ENCODE measurements at places on chromosomes 12 and 14. TPM values are rescaled to one million over a fixed set of nuclear protein-coding genes. Genes with fewer than 3 reads are reported as not detected.

- no peak for DNase-seq
Measured at GRCh38 chr14:84217066-84217465, 1312.9 kb upstream of the FLRT2 start.

GRCh38 chr12:91920276-91920675, 225.4 kb downstream of the BTG1 start:
- DNase-seq: peak; percentile 26

DNA sequence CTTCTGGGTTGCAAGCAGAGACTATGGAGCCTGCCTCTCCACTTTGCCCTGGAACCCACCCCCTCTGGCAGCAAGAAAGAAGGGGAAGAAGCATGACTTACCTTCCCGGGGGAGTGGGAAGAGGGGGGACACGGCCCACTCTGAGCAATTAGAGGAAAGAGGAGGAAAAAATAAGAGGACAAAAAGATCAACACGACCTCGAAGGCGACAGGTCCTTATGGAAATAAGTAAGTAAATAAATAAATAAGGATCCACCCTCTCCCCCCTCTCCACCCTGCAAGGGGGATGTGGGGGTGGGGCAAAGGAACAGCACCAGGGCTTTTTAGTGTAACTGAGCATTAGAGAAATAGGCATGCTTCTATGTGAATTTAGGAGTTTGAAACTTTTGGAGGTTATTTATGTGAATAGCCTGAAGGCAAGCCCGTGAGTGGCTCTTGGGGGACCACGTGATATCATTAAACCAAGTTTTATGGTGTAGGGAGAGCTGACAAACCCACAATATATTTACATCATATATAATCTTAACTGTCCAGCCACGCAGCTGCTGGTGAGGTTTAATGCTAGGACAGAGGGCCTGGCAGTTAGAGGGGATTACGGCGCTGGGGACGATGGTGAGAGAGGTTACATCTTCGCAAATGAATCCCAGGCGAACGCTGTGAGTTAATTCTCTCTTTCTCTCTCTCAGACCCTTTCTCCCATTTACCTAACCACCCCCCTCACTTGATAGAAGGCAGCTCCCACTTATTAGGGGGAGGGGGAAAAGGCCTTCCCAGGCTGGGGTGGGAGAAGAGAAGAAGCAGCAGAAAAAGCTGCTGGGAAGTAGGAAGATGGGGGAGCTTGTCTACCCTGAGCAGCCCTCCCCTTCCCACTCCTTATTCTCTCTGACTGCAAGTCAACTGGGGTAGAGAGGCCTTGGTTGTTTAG, 4.8 kb downstream of the HOXC5 start:
- DNase-seq: no peak

- DNase-seq: peak; percentile 18
Measured at GRCh38 chr12:113650476-113650875, 178.8 kb upstream of the LHX5 start.

- DNase-seq: peak; percentile 19
Measured at GRCh38 chr14:87888136-87888999, 104.6 kb downstream of the GALC start.

DNA sequence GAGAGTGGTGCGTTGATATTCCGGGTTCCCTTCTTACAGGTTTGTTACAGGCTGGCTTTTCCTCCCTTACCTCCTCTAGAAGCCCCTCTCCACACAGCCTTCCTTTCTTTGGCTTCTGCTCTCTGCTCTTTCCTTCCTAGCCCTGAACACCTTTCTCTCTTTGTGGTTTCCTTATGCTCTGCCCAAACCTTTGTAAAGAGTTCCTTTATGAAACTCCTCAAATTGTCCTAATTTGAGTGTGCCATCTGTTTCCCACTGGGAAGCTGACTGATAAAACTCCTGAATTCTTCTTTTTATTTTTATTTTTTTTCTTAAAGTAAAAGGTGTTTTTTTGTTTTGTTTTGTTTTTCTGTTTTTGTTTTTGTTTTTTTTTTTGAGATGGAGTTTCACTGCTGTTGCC, 60.1 kb upstream of the OTX2 start:
- DNase-seq: no peak

- DNase-seq: no peak
Measured at GRCh38 chr12:97335115-97335514, 127.5 kb upstream of the RMST start.

TAS2R46 gene
- 4.7 TPM for total RNA-seq

GRCh38 chr12:91663744-91664143, 481.1 kb upstream of the DCN start:
- no peak for DNase-seq

- DNase-seq: no peak
Measured at GRCh38 chr12:117100851-117101673, 1.8 kb upstream of the TESC start.

- DNase-seq: no peak
Measured at GRCh38 chr14:95056476-95056875, 100.9 kb downstream of the DICER1 start.

GRCh38 chr12:123094349-123095077, 56.4 kb downstream of the PITPNM2 start:
- DNase-seq: peak; percentile 83

DNA sequence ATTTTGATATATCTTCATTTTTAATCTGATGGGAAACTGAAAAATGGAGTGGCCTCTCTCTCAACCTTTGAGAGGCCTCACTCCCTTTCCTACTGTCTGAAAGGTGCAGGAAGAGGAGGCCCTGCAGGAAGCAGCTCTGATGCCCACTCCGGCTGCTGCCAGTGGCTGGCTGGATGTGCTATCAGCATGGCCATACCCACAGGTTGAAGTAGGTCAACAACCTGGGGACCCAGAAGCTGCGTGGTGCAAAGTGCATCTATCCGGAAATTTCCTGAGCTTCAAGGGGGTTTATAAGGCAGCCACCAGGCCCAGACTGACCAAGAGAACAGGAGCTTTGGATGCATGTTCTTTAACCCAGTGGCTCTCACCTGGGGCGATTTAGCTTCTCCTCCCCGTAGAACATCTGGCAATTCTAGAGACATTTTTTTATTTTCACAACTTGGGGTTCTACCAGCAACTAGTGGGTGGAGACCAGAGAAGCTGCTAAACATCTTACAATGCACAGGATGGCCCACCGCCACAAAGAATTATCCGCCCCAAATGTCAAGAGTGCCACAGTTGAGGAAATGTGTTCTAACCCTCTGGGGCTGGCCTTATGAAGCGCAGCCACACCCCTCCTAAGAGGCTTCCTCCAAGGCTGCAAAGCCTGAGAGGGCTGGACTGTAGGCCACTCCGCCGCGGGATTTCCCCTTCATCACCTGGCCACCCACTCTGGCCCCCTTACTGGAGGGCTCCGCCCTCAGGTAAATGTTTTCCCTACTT, 8.2 kb upstream of the BATF start:
- DNase-seq: no peak

- no peak for DNase-seq
Measured at GRCh38 chr14:21385188-21385904, 1.5 kb upstream of the SUPT16H start.

- DNase-seq: no peak
Measured at GRCh38 chr12:53170215-53170614, 10.3 kb upstream of the ZNF740 start.

DNA sequence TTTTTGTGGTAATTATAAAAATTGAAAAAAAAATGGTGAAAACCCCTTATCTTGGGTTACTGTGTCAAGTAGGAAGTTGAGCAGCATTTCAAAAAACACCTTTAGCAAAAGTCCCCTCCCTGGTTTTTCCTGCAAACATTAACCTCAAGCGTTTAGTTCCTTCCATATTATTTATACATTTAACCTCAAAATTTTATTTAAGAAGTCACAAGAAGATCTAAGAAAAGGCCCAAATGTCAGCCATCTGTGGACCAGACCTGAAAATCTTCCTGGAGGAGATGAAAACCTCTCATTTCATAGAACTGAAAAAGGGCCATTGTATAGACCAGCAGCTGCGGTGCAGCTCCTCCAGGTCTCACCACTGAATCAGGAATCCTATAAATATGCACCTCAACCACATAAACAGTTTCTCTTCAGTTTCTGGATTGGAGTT, 40.4 kb upstream of the BTG1 start:
- no peak for DNase-seq

GRCh38 chr14:94077111-94077821, 3.7 kb downstream of the DDX24 start:
- no peak for DNase-seq

GRCh38 chr14:54211551-54212308, 185.1 kb upstream of the CDKN3 start:
- DNase-seq: peak; percentile 93

DNA sequence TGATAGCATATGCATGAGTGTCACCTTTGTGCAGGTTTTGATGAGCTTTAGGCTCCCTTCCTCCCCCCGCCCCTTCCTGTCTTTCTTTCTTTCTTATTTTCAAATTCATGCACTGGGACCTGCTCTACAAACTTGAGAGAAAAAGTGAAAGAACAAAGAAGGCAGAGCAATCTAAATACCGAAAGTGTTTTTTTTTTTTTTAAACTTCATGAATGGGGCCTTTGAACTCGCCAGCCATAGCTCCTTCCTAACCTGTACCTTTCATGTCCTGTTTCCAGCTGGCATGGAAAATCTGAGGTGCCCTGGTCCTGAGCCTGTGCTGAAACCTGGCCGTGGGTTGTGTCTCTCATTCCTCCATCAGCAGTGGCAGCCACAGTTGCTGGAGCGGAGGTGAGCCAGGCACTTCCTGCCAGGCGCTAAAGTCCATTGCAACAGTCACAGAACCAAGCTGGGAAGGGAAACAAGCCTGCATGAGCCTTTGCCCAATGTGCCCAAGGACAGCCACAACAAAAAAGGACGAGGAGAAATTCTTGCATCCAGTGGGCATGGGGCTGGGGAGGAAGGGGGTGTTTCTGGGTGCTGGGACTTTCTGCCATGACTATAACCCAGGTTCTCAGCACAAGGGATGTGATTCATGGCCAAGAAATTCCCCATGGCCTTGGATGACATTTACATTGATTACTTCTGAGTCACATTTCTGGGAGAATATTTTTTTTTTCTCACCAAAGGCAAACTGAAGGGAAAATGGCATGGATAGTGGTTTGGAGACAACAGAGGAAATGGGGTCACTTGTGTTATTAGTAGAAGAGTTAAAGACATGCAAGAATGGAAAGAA, 102.7 kb downstream of the TMEM30B start:
- DNase-seq: peak; percentile 95

DNA sequence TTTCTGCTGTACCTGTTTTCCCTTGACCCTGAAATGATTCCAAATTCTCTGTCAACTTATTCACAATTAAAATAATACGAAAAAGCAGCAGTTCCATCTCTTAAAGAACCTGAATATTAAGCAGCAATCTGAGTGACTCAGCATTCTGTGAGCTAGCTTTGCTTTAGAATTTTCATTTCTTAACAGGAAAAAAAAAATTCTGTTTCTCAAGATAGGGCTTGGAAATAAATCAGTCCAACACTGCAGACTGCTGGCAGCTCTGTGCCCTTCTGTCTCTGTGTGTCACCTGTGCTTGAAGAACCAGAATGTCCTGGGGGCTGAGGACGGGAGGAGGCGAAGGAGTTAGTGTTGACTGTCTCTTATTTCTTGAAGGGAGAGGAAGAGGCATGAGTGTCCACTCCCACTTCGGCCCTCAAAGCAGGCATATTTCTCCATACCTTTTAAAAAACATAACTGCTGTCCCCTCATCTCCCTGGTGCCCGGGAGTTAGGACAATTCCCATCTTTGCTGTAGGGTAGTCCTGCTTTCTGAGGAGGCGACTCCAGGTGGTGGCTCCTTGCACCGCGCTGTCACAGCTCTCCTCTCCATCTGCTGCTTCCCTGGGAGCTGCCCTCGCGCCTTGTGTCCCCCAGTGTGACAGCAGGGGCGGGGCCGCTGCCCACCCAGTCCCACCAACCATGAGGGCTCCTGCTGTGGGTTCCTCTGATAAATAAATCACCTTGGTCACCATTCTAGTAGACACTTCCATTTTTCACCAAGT, 203.1 kb downstream of the CALM1 start:
- DNase-seq: peak; percentile 63

DNA sequence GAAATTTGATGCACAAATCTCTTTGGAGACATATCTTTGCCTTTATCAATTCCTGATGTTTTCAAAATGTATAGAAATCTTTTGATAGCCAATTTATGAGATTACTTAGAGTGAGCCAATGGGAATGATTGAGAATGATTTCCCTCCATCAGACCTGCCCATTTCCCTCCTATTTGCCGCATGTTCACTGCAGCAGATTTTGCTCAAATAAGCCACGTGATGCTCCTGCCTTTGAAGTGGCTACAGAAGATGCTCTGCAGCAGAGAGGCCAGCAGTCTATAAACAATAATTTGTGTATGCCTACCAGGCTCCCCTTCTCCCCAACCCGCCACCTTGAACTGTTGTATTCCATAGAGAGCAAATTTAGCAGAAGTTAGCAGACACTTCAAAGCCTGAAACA, 21.9 kb downstream of the WIF1 start:
- DNase-seq: no peak

C14orf180 gene
- total RNA-seq: not detected

GRCh38 chr12:108690191-108690518, 41.2 kb downstream of the CORO1C start:
- DNase-seq: no peak

GRCh38 chr14:105375635-105376057, 22.7 kb upstream of the TEX22 start:
- DNase-seq: no peak

- DNase-seq: no peak
Measured at GRCh38 chr12:11273449-11273848, 3.9 kb upstream of the PRB3 start.

DNA sequence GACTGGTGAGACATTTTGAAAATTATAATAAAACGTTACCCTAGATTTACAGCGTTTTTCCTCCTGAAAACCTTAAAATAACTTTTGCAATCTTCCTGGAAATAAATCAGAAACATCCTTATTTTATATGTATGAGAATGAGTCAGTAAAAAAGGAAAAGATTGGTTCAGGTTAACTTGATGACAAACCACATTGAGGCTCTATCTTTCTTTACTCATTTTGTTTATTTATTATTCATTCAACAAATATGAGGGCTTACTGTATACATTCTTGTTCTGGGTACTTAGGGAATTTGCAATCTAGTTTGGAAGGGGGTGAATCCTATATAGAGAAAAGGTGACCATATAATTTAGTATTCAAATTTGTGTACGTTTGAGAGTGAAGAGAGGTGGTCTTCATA, 156.6 kb downstream of the UNC79 start:
- no peak for DNase-seq

DNA sequence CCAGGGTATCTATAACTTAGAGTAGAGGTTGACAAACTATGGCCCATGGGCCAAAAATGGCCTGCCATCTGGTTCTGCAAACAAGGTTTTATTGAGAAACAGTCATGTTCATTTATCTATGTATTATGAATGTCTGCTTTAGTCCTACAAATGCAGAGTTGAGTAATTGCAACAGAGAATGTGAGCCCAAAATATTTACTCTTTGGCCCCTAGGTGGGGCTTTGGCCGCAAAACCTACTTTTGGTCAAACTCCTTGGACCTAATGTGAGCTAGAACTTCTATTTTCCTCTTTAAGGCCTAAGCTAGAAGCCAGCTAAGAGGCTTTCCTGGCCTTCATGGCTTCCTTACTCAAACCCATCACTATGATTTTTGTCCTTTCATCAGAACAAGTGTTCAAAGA, 379.1 kb downstream of the NELL2 start:
- no peak for DNase-seq

- DNase-seq: no peak
Measured at GRCh38 chr14:23339506-23340268, 13.0 kb downstream of the SLC22A17 start.

- DNase-seq: no peak
Measured at GRCh38 chr12:121574025-121574424, 6.8 kb downstream of the KDM2B start.

AQP5 gene
- total RNA-seq: 2.4 TPM

All from fibroblast of the aortic adventitia (primary cell).